ENCODE measurements at places on chromosomes 4 and X.

- DNase-seq, result no peak
Measured at GRCh38 chr4:112550728-112551127, 34.7 kb upstream of the NEUROG2 start.

- DNase-seq, result peak; percentile 1
Measured at GRCh38 chrX:11381464-11381863, 88.3 kb downstream of the AMELX start.

- DNase-seq, result no peak
Measured at GRCh38 chr4:151458148-151458547, 49.2 kb downstream of the FHIP1A start.

GRCh38 chrX:10119399-10119990 is 37.3 kb upstream of the CLCN4 start:
- DNase-seq, result peak; percentile 42

DNA sequence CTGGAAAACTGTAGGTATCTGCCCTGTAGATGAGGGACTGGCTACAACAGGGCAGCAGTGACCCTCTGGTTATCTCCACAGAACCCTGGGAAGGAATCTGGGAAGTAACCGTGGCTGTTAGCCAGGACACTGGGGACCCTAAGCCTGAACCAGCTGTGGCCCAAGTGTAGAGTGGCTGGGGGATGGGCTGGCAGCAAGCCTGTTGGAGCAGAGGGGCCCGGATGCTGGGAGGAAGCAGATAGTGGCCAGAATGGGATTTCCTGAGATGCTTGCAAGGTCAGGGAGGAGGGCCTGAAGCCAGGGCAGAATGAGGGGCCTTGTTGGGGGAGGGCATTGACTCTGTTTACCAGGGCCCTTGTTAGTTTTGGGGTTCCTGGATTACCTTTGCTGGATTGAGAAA is 161.0 kb upstream of the EOLA2 start:
- no peak for DNase-seq

- DNase-seq, result no peak
Measured at GRCh38 chr4:52788806-52789205, 37.6 kb upstream of the ERVMER34-1 start.

DNA sequence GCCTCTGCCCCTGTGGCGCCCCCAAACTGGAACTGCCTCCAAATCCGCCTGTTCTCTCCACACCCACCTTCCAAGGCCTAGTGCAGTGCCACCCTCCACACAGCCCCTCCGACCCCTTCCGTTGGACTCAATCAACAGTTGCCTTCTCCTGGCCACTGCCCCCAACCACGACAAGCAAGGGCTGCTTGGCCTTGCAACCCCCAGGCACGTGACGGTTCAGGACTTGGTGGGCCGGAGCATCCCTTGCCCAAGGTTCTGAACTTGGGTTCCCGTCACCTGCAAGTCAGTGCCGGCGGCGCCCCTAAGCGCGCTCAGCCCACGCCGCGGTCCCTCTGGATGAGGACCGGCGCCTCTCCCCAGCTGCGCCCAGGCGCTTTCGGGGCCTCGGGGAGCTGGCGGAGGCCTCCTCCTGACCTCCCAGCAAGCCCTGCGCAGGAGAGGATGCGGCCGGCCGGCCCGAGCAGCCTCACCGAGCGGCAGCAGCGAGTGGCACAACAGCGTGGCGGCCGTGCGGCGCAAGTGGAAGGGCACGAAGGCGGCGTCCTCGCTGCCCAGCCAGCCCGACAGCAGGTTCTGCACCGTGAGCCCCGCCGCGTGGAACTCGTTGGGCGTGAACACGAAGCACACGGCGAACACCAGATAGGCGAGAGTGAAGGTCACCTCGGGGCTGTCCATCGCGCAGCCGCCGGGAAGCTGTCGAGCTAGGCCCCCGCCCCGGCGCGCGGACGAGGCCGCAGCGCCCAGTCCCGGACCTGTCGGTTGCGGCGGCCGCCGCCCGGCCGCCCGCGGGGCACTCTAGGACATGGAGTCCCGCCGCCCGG is 750 bp downstream of the TMEM129 start:
- no peak for DNase-seq

- peak; percentile 0 for DNase-seq
Measured at GRCh38 chr4:114780205-114780604, 181.6 kb downstream of the UGT8 start.
